ENCODE measurements at places on chromosomes 6 and 20.

GRCh38 chr20:50558483-50558925 is 48.3 kb downstream of the PTPN1 start:
- DNase-seq = peak; percentile 80

- DNase-seq = no peak
Measured at GRCh38 chr6:107321793-107322192, 137.6 kb downstream of the PDSS2 start.

GRCh38 chr20:23231561-23232218 is 118.9 kb upstream of the NXT1 start:
- DNase-seq = peak; percentile 45

DNA sequence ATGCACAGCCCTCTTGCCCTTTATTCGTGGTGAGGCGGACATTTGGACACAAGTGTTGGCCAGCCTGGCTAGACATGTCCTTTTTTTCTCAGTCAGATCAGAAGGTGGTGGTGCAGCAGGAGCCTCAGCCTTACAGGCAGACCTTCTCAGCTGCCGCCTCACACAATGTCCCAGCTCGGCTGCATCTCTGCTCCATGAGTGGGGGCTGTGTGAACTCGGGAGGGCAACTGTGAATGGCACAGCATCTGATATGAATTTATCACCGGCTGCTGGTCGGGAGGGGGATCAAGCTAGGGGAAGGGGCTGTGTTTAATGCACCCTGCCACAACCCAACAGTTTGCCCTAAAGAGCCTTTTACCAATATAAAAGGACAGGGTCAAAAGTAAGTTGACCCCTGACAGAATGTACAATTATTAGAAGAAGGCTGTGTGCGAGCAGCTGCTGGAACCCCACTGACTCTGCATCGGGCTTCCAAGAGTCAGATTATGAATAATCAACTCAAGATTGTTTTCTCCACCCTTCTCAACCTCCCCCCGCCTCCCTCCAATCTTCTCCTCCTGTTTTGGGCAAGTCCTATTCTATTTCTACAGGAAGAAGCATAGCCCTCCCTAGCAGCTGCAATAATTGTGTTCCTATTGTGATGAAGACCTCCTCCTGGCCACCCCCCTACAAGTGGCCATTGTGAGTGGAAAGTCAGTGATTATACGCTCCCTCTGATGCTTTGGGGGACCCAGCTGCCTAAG is 245.2 kb downstream of the PKHD1 start:
- no peak for DNase-seq

- peak; percentile 43 for DNase-seq
Measured at GRCh38 chr20:4916971-4917881, 84.1 kb downstream of the SLC23A2 start.

DNA sequence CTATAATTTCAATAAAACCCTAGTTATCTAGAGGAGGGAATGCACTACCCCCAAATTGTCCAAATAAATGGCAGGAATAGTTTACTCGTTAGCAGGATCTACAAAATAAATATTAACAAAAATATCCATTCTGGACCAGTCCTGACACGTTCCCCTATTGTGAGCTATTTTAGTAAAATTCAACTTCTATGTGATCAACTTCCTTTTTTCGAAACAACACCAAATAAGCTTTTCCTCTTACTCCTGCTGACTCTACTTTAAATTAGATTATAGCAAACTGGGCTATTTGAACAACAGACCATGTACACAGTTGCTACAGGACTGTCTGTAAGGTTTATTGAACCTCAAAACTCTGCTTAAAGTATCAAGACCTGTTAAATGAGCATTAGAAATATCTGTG is 154.3 kb downstream of the IPCEF1 start:
- no peak for DNase-seq

GRCh38 chr20:57546956-57547649 is 13.8 kb upstream of the PCK1 start:
- DNase-seq = no peak

- no peak for DNase-seq
Measured at GRCh38 chr6:91442342-91442741, 855.5 kb upstream of the MAP3K7 start.

- no peak for DNase-seq
Measured at GRCh38 chr6:120116343-120116742, 766.8 kb upstream of the MAN1A1 start.

- DNase-seq = peak; percentile 31
Measured at GRCh38 chr6:34901930-34902329, 12.9 kb downstream of the ANKS1A start.

GRCh38 chr6:45803071-45803470 is 212.6 kb downstream of the CLIC5 start:
- DNase-seq = no peak

DNA sequence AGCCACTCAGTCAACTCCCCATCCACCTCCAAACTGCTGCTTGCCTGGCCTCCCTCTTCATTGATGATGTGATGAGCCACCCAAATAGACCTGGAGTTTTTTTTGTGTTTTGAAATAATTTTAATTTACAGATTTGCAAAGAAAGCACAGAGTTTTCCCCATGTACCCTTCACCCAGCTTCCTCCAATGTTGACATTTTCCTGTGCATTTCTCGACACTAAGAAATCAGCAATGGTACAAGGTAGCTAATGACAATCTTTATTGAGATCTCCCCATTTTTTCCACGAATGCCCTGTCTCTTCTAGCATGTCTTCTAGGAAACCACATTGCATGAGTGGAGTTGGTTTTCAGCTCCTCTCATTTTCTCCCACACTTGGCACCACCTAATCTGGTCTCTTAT is 30.1 kb downstream of the PPP1R14C start:
- DNase-seq = no peak

GRCh38 chr20:48791014-48791413 is 36.8 kb downstream of the PREX1 start:
- peak; percentile 23 for DNase-seq

DNA sequence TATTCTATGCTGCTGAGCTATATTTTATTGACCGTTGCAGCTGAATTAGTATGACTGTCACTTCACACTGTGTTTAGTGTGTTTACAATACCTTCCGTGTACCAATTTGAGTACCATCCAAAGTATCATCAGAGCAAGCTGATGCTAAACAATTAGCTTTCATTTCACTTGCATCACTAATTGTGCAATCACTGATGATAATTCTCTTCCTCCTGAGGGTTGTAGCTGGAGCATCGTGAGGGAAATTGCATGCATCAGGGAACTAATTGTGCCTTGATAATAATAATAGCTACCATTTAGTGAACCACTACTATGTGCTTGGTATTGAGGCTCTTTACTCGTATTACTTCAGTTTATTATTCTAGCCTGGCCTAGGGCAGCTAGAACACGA is 384.8 kb upstream of the SOX4 start:
- no peak for DNase-seq

- peak; percentile 71 for DNase-seq
Measured at GRCh38 chr20:14234666-14235295, 102.6 kb downstream of the FLRT3 start.

GRCh38 chr20:62122654-62123449 is 577 bp downstream of the LSM14B start:
- DNase-seq = peak; percentile 52

- no peak for DNase-seq
Measured at GRCh38 chr6:90109141-90109540, 187.5 kb downstream of the BACH2 start.

DNA sequence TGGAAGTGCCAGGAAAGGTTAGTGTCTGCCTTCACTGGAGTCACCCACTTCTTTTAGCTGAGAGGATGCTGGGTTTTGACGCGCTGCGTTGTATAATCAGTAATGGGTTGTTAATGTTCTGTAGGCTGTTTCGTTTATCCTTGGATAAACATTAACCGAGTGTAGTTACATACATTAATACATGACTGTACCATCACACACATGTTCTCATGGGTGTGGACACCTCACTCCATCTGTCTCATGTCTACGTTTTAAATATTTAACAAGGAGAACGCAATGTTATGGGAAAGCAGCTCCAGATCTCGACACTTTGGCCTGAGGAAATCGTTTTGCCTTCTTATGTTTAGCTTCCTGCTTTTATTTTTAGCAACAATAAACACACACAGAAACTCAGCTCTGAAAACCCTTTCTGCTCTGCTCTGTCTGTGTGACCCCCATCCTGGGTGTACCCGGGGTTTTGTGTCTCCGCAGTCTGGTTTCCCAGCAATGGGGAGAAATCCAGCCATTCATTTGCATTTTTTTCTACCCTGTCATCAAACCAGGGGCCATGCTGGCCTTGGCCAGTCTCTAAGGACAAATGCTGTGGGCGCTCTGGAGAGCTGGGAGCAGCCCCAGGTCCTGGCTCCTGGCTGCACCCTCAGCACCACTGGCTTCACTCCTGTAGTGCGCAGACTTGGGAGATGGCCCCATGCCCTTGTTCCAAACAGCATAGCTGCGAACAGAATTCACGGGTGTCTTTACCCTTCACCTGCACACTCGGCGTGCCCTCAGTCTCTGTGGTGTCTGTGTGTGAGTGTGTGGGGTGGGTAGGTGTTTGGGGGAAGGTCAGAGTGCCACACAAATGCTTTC is 110.8 kb downstream of the ERMARD start:
- DNase-seq = no peak

- no peak for DNase-seq
Measured at GRCh38 chr6:490251-491037, 98.9 kb downstream of the IRF4 start.

DNA sequence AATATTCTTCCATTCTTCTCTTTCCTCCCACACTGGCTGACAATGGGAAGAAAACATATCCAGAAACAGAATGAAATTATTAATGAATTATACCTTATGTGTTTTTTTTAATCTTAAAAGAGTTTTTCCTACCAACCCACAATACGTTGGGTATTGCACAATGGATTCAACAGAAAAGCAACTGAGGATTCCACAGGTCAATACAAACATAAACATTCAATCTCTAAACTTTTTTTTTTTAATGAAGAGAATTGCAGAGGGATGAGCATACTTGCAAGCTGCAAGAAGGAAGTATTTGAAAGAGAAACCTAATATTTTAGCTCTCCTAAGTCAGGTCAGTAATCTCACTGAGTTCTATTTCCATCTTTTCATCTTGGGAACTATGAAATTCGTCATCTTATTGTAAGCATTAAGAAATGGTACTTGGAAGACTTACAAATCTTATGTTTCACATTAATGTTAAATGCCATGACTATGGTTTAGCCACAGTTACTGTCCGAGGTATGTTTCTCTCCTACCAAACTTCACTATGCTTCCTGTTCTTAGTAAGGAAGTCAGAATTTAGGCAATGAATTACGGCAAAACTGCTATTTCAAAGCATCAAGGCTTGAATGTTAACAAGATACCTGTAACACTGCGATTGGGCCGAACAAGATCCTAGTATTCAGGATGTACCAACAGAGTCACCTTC is 100.8 kb downstream of the HIVEP2 start:
- DNase-seq = peak; percentile 67

DNA sequence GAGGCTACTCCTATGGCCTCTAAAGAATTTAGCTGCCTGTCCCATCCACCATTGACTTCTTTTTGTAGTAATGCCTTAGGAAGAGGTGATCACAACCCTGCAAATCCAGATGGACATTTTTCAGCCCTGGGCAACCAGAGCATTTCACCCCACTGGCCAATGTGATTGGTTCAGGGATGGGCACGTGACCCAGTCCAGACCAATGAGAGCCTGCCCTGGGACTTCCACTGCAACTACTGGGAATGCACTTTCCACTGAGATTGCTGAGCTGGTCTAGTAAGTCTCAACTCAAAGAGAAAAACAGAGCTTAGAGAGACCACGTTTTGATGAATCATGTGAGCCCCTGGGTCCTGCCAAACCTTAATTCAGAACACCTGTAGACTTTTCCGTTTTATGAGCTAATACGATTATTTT is 8.9 kb upstream of the UBE2V1 start:
- DNase-seq = peak; percentile 58

- no peak for DNase-seq
Measured at GRCh38 chr20:46642265-46642968, 8.8 kb downstream of the SLC13A3 start.

DNA sequence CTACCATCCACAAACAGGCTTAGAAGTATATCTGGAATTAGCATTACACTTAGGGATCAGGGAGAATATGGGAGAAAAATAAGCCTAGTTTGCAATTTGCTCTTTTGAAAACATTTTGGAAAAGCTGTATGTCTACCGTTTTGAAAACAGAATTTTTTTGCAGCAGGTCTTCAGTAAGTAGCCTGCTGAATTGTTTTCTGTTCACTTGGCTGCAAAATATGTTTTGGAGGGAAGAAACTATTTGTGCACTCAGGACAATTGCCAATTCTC is 39.6 kb downstream of the ILRUN start:
- DNase-seq = peak; percentile 84

GRCh38 chr6:135906542-135906941 is 55.0 kb downstream of the PDE7B start:
- DNase-seq = peak; percentile 80

DNA sequence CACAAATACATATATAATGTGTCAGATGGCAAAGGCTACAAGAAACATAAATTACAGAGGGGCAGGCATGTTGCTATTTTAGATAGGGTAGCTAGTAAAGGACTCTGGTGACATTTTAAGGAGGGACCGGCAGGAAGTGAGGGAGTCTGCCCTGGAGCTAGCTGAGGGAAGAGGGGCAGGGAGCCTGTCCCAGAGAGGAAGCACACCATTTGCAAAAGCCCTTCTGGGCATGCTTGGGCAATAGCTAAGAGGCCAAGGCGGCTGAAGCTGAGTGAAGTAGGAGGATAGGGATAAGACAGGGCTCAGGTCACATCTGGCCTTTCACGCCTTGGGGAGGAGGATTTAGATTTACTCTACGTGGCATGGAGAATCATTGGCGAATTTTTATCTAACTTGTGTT is 96.2 kb downstream of the RTN4IP1 start:
- no peak for DNase-seq

GRCh38 chr6:1729133-1729749 is 119.5 kb downstream of the FOXC1 start:
- DNase-seq = no peak

- DNase-seq = no peak
Measured at GRCh38 chr20:52616629-52617028, 355.5 kb upstream of the TSHZ2 start.

DNA sequence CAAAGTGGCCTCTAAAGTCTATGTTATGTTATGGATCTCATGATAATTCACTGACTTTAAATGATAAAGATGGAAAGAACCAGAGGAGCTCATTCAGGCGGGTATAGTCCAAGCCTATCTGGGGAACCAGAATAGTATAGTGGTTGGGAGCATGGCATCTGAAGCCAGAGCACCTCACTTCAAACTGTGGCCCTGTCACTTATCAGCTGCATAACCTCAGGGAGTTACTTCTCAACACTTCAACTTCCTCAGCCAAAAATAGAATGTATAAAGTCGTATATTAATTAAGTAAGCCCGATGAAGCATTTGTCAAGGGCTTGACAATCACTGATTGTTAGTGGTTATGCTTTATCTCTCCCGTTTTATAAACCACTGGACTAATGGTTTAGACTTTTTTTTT is 112.7 kb downstream of the RTN4IP1 start:
- no peak for DNase-seq

Data from fibroblast of skin of scalp (primary cell).